ENCODE measurements at places on chromosomes 12 and 14.

GRCh38 chr12:77795699-77796098 is 35.0 kb upstream of the NAV3 start:
- no peak for DNase-seq

DNA sequence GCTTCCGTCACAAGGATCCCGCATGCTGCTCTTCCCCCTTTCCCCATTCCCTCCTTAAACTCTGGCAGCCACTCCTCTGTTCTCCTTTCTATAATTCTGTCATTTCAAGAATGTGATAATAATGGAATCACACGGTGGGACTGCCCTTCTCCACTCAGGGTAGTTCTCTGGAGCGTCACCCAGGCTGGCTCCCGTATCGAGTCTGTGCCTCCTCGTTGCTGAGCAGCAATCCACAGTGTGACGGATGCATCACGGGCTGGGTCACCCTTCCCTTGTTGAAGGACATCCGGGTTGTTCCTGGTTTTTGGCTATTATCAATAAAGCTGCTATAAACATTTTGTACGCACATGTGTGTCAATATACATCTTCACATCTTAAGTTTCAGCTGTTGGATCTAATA is 5.7 kb upstream of the SYNE3 start:
- DNase-seq = no peak

DNA sequence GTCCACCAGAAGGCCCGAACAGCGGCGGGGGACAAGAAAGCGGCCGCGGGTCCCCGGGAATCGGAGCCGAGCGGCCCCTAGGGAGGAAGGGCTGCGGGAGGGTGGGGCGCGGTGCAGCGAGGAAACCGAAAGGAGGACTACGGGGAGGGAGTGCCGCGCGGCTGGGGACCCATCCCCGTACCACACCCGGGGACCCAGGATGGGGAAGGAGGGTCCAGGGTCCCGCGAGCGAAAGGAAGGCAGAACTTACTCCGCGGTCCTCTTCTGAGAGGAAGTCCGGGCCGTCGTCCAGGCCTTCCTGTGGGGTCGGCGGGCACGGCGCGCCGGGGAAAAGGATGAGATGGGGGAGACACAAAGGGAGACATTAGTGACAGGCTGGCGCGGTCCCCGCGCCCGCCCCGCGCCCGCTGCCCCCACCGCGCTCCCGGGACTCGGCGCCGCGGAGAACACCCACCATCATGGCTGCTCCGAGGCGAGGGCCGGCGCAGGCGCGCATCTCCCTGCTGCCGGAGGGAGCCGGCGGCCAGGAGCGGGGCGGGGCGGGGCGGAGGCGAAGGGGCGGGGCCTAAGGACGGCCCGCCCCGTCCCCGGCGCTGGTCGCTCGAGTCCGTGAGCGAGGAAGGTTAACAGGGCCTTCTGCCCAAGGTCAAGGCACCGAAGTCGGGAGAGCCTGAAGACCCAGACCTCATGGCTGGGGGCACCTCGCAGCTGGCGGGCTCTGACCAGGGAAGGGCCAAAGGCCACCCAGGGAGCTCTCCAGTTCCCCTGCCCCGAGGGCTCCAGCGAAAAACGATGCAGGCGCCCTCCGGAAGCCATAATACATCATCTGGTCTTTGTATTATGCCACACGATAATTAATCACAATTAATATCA is at the start of gene SNX6:
TSS of gene SNX6 (minus strand) at position 492 of the 873 bp plus-strand sequence. CDS start at position 460, 32 bp downstream.
- peak; percentile 69 for DNase-seq

GRCh38 chr14:85054178-85054577 is 475.8 kb upstream of the FLRT2 start:
- no peak for DNase-seq

GRCh38 chr12:65984227-65984479 is 146.4 kb downstream of the LLPH start:
- DNase-seq = no peak

- DNase-seq = no peak
Observed at GRCh38 chr14:104868060-104868740, 3.1 kb downstream of the CEP170B start.

- no peak for DNase-seq
Observed at GRCh38 chr14:68986926-68987652, 8.0 kb upstream of the ACTN1 start.

- no peak for DNase-seq
Observed at GRCh38 chr12:22971701-22972191, 346.8 kb downstream of the ETNK1 start.

DNA sequence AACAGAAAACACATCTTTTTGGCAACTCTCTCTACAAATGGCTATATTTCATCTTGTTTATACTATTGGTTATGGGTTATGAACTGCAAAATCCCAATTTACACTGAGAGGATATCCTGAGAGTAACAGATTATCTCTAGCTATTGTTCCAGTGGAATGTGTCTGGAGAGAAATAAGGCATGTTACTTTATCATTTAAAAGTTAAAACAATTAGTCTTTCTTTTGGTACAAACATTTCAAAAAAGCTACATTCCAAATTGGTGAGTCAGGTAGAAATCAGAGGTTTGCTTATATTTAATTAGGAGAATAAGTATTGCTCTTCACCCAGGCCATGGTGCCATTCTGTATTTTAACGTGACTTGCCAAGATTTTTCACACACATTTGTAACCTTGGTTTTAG is 411.6 kb downstream of the CCER1 start:
- no peak for DNase-seq

- DNase-seq = no peak
Observed at GRCh38 chr12:64457466-64457865, 5.5 kb downstream of the TBK1 start.

GRCh38 chr14:102544046-102544746 is 34.6 kb upstream of the ANKRD9 start:
- no peak for DNase-seq

DNA sequence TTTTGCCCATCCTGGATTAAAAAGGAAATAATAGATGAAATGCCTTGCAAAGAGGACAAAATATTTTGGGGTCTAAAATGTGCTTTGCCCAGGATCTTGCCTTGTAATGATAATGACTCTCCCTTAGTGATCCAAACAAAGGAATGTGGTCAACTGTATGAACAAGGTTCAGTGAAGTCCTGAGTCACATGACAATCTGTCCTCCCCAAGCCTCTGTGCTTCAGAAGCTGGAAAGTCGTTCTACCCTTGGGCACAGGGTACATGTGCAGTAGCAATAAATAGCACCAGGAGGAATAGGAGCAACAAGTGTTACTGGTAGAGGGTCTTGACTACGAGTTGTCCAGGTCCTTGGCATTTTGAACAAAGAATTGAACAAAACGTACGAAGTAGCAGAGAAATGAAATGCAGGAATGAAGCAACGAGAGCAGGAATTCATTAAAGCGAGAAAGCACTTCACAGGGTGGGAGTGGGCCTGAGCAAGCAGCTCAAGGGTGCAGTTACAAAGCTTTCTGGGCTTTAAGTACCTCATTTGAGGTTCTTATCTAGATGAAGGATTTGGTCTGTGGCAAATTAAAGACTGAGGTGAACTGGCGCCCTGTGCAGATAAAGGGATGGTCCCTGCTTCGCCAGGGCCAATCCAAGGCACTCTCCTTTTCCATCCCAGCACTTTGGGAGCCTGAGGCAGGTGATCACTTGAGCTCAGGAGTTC is 65.8 kb downstream of the RESF1 start:
- DNase-seq = no peak

DNA sequence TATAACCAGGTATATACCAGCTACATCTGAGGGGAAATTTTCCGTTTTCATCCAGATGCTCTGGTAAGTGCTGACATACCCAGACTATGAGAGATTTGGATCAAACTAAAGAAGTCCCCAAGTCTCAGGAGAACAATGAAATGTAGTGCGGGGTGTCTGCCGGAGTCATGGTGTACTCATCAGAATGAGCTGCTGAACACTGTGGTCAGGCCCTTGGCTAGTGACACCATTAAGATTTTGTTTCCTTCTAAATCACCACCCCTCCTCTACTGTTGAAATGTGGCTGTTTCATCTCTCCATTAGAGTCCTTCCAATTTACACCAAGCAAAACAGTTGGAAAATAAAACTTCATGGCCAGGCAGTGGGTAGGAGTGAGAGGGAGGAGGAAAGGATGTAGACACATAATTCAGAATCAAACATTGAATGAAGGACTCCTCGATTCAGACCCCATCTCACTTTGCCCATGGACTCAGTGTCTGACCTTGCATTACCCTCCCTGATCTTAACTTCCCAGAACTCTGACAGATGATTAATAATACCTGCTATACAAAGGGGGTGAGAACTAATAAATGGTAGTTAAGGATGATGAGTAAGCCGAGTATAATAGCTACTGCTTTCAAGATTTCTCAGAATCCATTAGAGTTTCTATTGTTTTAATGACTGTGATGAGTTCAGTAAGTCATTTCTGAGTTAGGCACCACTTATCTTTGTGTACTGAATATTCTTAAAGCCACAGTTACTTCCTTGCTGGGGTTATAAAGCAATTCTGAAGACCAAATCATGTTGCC is 127.4 kb downstream of the CRADD start:
- no peak for DNase-seq

- no peak for DNase-seq
Observed at GRCh38 chr12:77087427-77087826, 22.1 kb upstream of the E2F7 start.

GRCh38 chr14:85528080-85528896 is 1.7 kb upstream of the FLRT2 start:
- no peak for DNase-seq

DNA sequence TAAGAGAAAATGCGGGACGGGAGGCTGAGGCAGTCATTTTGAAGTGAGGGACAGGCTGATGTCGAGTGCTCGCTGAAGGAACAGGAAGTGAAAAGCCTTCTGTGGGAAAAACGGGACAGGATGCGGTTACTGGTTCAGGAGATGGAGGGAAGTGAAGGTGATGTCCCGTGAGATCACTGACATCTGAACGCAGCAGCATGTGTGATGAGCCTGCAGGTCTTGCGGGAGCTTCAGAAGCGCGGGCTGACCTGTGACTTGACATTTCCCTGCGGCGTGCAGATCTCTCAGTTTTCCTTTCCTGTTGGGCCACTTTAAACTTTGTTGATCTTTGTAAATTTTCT is 77.8 kb downstream of the DDX51 start:
- DNase-seq = peak; percentile 10

DNA sequence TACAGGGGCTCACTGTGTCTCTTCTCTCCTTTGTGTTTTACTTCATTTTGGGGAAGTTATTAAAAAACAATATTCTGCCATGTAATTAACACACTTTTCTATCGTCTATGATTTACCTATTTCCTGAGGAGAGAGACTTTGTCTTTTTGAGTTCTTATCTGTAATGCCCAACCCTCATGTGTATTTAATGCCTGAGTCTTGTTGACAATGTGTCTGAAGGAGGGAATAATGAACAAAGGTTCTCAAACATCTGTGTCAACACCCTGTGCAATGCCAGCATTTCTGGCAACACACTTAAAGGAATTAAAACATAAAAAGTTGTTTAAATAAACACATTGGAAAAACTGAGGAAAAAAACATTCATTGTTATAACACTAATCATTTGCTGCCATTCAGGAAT is 147.1 kb downstream of the SLC15A5 start:
- DNase-seq = no peak

GRCh38 chr12:53952871-53953734 is 1.6 kb upstream of the HOXC12 start:
- no peak for DNase-seq

- no peak for DNase-seq
Observed at GRCh38 chr14:65057695-65058094, 44.6 kb downstream of the MAX start.

- no peak for DNase-seq
Observed at GRCh38 chr14:55451398-55451797, 11.0 kb upstream of the TBPL2 start.

DNA sequence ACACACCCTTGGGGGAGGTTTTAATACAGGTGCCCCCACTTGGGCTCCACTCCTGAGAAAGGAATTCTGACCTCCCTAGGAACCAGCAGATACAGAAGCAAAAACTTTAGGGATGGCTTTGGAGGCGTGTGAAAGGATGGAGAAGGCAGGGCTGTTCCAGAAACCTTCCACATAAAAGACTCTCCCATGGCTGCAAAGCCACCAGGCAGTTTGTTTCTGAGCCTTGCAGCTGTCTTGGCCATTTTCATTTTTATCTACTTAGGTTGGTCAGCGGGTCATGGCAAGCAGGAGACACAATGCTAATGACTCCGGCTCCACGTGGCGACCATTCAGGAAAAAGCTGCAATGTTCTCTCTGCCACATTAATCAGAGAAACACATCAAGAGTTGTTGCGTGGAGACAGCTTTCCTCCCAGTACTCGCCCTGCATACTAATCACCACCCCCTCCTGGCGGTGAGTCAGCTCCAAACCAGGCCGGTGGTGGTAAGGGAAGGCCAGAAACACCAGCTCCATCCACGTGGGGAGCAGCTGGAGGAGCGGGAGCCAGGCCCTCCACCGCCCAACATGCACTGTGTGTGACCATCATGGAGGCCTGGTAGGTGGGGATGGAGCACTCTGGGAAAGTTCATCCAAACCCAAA is 30.9 kb upstream of the IRF2BPL start:
- DNase-seq = no peak

DNA sequence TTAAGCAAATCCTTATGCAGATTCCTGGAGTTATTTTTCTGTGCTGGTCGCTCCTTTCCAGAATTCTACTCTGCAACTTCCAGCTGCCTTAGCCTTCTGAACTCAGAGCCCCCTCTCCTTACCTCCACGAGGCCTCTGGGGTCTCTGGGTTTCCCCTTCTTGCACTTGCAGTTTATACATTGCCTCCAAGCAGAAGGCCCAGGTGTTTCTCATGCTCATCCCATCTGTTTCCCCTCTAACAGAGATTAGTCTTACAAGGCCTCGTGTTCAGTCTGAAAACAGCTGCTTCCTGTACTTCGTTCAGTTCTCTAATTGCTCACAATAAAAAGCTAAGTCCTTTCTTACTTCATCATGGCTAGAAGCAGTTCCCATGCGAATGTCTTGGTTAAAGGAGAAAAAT is 134.4 kb upstream of the FGD4 start:
- no peak for DNase-seq

DNA sequence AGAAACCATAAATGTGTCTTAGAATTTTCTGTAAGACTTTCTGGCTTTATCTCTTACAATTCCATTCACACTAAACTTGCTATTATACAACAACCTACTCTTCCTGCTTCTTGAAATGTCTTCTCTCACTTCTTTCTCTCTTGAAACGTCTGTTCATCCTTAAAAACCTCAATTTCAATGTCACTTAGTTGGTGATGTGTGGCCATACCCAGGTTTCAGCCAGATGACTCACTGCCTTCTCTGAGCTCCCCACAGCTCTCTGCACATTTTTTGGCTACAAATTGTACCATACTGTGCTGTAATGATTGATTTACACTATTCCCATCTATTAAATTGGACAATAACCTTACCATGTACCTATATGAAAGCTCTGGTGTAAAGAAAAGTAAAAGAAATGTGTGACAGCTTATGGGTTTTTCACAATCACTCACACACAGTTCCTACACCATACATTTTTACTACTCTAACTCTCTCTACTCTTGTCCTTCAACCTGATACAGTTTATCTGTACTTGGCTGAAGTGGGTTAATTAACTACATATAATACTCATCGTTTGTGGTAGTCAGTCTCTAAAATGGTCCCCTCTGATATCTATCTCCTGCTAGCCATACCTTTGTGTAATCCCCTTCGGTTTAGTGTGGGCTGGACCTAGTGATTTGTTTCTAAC is 222.1 kb downstream of the NELL2 start:
- no peak for DNase-seq

- DNase-seq = no peak
Observed at GRCh38 chr12:58925111-58925611, 4.9 kb upstream of the LRIG3 start.
